ENCODE measurements at places on chromosomes 5 and 9. TPM values are rescaled to one million over a fixed set of nuclear protein-coding genes. Genes with fewer than 3 reads are reported as not detected.

CARTPT gene
- total RNA-seq = not detected

CRHBP gene
- total RNA-seq = not detected

DNA sequence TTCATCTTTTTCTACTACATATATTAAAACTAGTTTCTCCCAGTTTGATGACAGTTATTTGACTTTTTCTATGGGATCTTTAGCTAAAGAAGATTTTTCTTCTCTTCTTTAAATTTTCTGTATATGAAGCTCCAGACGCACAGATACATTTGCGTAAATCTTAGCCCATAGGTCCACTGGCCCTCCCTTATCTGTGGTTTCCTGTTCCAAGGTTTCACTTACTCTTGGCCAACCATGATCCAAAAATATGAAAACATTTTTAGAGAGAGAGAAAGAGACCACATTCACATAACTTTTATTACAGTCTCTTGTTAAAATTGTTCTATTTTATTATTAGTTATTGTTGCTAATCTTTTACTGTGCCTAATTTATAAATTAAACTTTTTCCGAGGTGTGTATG, 270.2 kb upstream of the DAPK1 start:
- no peak for DNase-seq
- H3K4me3 ChIP-seq = no peak overlapping the region
- no peaks in the 10 kb centered on the region for H3K4me1 ChIP-seq
- H3K27ac ChIP-seq = no peak overlapping the region
- peaks cover 52% of the 10 kb centered on the region for H3K27me3 ChIP-seq

DNA sequence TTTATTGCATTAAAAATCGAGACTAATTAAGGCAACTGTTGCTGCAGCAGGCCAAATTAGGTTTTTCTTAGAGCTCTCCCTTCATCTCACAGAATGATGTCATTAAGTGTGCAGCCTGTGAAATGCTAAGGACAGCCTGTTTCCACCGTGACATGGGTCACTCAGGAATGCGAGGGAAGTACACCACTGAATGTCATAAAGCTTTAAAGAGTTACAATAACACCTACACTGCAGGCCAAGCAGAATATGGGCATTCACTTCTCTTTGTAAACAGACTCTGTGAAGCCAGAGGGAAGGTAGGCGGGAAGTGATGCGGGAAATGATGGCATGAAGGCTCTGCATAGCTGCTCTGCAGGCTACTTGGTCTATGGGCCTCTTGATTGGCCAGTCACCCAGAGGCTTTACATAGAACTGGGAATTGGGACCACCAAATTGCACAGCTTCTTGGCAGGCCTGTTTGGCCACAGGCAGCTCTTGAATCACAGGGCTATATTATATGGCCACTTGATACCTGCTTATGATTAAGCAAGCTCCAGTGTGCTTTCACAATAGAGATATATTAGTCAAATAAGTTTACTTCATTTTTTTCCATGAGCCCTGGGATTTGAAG, 28.4 kb upstream of the AOPEP start:
- H3K36me3 ChIP-seq = no peaks in the 10 kb centered on the region
- H3K4me3 ChIP-seq = no peak overlapping the region
- no peak for DNase-seq
- H3K27ac ChIP-seq = no peak overlapping the region

DNA sequence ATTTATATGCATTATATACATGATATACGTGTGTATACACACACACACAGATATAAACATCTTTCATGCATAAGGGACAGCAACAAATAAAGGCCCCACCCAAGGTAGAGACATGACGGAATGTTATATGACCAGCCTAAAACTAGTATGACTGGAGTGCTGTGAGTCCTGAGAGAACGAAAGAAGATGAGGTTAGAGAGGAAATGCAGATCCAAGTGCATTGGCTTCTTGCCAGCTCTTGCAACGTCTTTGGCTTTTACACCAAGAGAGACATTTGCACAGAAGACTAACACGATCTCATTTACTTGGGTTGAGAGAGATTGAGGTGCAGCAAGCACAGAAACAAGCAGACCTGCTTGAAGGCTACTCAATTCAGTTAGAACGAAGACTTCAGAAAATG, 23.0 kb downstream of the CDH10 start:
- no peak for DNase-seq
- H3K27ac ChIP-seq = no peak overlapping the region
- no peaks in the 10 kb centered on the region for H3K4me1 ChIP-seq
- no peak overlapping the region for H3K4me3 ChIP-seq
- no peaks in the 10 kb centered on the region for H3K27me3 ChIP-seq

Data from HCT116 (cell line).